ENCODE measurements at places on chromosomes 2 and 18.

- no peak for DNase-seq
These were observed 67.6 kb upstream of the MCFD2 start for GRCh38 chr2:46983065-46983801.

GRCh38 chr2:157052685-157053224 is 204.8 kb upstream of the GALNT5 start:
- no peak for DNase-seq

DNA sequence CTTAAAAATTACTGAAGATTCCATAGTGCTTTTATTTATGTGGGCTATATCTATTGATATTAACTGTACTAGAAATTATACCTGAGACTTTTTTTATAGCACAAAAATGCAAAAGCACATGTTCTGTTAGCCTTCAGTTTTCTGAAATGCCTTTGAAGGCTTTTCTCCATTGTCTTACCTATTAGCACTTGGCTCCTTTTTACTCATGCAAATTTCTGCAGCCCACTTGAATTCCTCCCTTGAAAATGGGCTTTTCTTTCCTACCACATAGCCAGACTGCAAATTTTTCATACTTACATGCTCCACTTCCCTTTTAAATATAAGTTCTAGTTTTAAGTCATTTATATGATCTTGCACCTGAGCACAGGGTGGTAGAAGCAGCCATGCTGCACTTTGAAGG is 453.0 kb upstream of the TRIB2 start:
- no peak for DNase-seq

- no peak for DNase-seq
These were observed 63.1 kb downstream of the MARCO start for GRCh38 chr2:119005051-119005450.

- DNase-seq, result no peak
These were observed 1082.0 kb downstream of the SOCS6 start for GRCh38 chr18:71370671-71371445.

GRCh38 chr18:12744103-12744502 is 41.3 kb downstream of the PSMG2 start:
- DNase-seq, result no peak

DNA sequence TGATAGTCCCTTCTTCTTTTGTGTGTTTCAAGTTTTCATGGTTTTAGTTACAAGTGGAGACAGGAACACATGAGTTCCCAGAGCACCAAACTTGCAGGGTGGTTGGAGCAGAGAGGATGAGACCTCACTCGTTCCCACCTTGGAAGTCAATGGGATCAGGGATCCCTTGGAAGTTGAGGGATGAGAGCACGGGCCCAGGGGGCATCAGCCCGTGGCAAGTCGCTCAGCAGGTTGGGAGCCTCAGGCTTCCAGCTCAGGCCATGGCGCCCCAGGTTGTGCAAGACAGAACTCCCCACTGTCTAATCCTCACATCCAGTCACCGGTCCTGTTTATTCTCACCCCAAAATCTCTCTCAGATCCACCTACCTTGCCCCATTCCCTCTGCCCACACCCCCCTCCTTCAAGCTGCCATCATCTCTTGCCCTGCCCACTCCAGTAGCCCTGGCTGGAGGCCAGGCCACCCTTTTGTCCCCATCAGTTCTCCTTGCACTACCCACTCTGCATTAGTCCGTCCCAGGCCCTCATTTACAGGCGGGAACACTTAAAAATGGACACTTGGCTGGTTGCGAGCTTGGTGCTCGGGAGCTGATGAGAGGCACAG is 37.6 kb upstream of the FOSL2 start:
- no peak for DNase-seq

All from CD4-positive, alpha-beta T cell treated with Interleukin-6 for 4 hours (primary cell).